ENCODE measurements at places on chromosomes 5 and 9.

- no peak for DNase-seq
Measured at GRCh38 chr9:132451276-132451675, 41.3 kb downstream of the CFAP77 start.

GRCh38 chr5:11483630-11484029 is 420.6 kb downstream of the CTNND2 start:
- DNase-seq = no peak

- DNase-seq = no peak
Measured at GRCh38 chr5:178520851-178521250, 69.3 kb downstream of the COL23A1 start.

DNA sequence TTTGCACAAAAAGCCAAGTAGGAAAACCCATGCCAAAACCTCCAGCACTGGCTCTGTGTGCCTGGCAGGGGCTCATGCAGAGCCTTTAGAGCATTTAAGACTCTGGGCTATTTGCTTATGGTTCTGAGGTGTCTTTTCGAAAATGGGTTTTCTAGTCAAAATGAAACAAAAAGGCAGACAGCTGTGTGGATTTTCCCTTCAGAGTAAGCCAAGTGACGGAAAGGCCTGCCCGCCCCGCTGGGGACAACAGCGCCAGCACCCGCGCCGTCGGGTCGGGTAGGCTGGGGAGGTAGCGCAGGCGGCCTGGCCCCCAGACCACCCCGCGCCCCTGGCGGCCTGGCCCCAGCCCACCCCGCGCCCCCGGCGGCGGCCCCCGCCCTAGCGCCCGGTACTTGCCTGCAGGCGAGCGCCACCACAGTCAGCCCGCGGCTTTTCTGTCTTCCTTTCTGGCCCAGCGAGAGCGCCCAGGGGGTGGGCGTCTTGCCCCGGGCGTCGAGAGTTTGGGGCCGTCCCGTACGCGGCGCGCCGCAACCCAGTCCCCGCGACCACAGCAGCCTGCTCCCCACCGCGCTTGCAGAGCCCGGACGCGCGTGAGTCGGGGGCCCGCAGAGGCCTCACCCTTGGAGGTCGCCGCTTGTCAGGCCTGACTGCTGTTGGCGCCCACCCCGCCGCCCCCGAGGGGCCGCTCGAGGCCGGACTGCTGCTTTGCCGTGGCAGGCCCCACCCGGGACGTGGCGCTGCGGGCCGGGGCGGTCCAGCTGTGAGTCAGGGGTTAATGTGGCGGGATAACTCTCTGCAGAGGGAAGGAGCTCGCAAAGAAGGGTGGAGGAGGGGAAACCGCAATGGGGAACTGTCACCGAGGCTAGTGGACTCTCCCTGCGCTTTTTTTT is at the start of gene TICAM2:
Gene TICAM2 (minus strand): TSS at position 779 of the 890 bp plus-strand sequence. CDS start 21,223 bp downstream, outside the sequence.
- peak; percentile 80 for DNase-seq

DNA sequence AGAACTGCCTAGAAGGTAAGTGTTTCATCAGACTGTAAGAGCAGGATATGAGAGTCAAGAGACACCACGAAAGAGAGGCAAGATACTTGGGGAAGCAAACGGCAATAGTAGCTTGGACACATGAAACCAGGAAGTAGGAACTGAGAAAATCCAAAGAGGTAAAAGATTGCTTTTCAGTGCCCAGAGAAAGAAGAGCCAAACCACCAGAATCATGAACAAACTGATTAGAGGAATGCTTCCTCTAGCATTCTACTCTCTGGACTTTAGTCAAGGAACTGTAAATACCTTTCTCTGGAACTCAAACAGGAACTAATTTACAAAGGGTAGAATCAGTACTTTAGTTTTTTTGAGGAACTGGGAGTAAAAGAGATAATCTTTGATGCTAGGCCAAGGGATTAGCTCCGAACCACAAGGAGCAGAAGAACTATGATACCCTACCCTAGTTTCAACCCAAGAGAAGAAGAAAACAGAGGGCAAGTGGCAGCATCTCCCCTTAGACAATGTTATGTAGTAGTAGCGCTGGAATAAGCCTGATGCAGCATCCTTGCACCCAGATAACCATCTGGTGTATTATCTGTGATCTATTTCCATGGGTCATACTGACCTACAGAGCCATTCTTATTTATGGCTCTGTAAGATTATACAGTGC is 41.3 kb downstream of the EFCAB9 start:
- no peak for DNase-seq

GRCh38 chr9:113798062-113799030 is 77.8 kb upstream of the ZNF618 start:
- no peak for DNase-seq

- DNase-seq = no peak
Measured at GRCh38 chr5:149420545-149421371, 41.7 kb upstream of the IL17B start.

- peak; percentile 21 for DNase-seq
Measured at GRCh38 chr9:135032041-135032835, 55.2 kb upstream of the OLFM1 start.

GRCh38 chr5:87151547-87151946 is 116.1 kb upstream of the RASA1 start:
- no peak for DNase-seq

GRCh38 chr9:98552331-98552730 is 156.4 kb downstream of the GABBR2 start:
- no peak for DNase-seq

- DNase-seq = no peak
Measured at GRCh38 chr9:108579757-108580439, 275.9 kb downstream of the ACTL7B start.

- no peak for DNase-seq
Measured at GRCh38 chr5:20601678-20602100, 613.7 kb upstream of the CDH18 start.

All from sciatic nerve (tissue), 2 donors.